Stimulated activated CD4-positive, alpha-beta T cell treated with anti-CD3 and anti-CD28 coated beads, Interleukin-4, amount 100 ng/mL, for 1 hour (primary cell): ENCODE measurements at places on chromosomes 4 and X.

- no peak for DNase-seq
These were observed 72.1 kb downstream of the HTRA3 start for GRCh38 chr4:8341691-8342090.

DNA sequence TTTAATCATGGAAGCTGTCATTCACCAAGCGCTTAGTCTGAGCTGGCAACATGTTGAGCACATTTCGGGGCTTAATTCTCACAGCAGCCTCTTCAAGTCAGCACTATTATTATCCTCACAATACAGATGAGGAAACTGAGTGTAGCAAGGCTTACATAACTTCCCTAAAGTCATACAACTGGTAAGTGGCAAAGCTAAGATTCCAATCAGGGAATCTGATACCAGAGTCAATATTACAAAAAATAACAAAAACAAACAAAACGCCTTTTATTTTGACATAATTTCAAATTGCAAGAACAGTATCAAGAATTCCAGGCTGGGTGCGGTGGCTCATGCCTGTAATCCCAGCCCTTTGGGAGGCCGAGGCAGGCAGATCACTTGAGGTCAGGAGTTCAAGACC is 120.4 kb upstream of the DUSP21 start:
- no peak for DNase-seq

DNA sequence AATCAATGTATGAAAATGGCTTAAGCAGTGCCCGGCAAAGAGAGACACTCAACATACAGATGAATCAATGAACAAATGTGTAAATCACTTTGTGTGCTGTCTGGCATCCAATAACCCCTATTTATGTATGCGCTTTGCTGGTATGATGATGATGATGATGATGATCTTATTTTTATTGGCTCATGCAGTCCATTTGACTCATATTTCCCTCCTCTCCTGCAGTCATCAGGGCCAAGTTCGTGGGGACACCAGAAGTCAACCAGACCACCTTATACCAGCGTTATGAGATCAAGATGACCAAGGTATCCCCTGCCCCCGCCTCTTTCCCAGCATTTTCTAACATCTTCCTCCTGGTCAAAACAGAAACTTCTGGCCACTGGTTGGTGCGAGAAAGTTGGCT is 2.5 kb downstream of the TIMP1 start:
- no peak for DNase-seq

DNA sequence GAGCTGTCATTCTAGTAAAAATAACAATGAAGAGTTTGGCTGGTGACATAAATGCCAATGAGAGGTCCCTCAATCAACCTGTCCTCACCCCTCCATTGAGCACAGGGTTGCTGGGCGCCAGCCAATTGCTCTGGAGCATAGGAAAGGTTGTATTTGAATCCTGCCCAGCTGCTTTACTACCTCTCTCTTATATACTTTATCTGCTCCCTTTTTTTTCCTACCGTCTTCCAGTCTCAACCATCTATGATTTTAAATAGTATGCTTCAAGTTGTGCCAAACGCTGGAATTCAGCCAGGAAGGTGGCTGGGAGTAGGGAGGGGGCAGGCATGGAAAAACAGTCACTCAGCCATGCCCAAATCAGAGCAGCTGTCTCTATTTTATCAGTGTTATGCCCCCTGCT is 153.8 kb downstream of the NR3C2 start:
- no peak for DNase-seq

GRCh38 chrX:63985906-63986305 is 200.9 kb upstream of the ARHGEF9 start:
- DNase-seq: no peak

DNA sequence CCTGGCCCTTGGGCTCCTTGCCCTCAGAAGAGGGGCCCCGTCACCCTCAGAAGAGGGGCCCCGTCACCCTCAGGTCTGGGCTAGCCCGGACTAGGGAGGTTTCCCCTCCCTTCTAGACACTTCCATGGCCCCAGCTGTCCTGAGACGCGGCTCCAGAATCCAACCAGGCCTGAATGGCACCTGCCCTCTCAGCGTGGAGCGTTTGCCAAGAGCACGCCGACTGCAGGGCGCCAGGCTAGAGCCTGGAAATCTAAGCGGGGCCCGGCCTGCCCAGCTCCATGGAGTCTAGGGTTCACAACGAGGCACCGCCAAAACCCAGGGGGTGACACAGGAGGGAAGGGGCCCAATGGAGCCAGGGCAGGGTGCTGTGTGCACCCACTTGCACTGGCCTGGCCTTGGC is 7.8 kb upstream of the ATP2B3 start:
- no peak for DNase-seq

DNA sequence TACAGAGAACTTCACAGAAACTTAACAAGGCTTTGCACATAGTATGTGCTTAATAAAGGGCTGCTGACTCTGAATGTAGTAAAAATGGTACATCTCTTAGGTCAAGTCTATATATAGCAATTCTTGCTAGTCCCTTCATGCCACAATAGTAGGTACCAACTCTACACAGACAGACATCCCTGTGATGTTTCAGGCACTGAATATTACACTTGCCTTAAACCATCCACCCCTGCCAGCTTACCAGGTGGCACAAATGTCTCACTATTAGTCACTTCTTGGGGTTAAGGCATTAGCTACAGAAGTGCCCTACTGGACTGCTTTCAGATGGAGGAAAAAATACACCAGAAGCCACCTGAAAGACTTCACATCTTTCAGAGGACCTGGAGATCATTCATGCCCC is 86.3 kb upstream of the CITED1 start:
- no peak for DNase-seq

GRCh38 chr4:146243141-146243882 is 29.0 kb downstream of the REELD1 start:
- peak; percentile 70 for DNase-seq

DNA sequence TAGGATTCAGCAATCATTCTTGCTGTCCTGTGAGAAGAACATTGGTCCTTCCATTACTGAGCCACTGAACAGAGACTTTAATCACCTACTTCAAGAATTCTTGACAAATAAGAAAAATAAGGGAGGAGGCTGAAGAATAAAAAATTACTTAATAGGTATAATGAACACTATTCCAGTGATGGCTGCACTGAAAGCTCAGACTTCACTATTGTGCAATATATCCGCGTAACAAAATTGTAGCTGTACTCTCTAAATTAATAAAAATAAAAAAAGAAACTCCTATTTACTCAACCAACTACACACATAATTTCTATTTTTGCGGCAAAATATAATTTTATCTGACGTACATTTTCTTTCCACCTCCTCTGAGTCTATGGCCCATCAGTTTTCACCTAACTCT is 2441.0 kb downstream of the PCDH7 start:
- no peak for DNase-seq

GRCh38 chrX:115940888-115941332 is 229.6 kb upstream of the AGTR2 start:
- DNase-seq: no peak

DNA sequence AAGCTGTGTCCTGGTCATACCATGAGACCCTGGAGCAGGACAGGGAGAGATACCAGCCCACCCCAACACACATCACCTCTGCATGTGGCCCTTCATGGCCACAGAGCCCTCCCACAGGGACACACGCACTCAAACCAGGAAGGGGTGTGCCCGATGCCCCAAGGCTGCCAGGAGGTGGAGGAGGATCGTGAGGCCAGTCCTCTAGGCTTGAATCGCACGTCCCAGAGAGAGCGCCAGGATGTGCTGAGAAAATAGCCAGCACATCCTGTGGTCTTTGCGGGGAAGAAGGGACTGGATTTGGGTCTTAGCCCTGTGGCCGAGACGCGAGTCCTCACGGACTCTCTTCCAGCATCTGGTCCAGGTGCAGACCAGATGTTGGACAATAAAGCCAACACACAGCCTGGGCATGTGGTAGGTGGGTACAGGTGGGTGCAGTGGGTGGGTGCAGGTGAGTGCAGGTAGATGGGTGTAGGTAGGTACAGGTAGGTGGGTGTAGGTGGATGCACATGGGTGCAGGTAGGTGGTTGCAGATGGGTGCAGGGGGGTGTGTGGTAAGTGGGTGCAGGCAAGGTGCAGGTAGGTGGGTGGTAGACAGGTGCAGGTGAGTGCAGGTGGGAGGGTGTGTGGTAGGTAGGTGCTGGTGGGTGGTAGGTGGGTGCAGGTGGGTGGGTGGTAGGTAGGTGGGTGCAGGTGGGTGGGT is 94.3 kb upstream of the AFAP1 start:
- DNase-seq: no peak

DNA sequence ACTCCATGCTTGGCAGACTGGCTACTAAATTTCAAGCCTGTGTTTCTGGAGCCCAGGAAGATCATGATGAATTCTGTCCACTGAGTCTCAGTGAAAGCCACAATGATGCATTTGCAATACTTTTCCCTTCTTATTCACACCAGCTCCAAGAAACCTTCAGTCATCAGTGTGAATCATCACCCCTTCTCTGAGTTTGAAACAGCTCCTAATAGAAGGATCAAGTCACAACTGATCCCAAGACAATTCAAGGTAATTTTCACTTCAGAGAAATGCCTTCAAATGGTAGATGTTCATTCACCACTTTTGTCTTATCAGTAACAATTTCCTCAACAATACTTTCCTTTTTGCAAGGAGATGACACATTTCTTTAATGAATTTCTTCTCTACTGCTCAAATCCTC is 257.4 kb downstream of the NLGN4X start:
- DNase-seq: no peak

DNA sequence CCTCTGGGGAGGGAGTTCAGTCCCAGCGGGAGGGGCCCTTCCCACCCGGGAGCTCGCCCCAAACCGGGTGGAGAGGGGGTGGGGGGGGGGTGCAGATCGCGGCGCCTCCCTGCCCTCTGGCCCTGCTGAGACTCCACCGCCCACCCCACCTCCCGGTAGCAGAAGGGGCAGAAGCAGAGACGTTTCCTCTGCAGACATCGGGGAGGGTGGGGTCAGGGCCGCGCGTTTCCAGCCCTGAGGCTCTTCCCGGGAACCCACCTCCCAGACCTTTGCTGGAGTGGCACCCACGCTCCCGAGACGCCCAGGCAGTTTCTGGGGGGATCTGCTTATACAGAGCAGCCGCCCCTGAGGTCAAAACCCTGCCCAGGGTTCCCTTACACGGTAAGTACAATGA is 30.2 kb downstream of the CPLX1 start:
- DNase-seq: no peak

GRCh38 chrX:42117318-42117717 is 194.0 kb upstream of the CASK start:
- no peak for DNase-seq

- DNase-seq: no peak
These were observed 45.1 kb downstream of the ADGRL3 start for GRCh38 chr4:61245069-61245714.

DNA sequence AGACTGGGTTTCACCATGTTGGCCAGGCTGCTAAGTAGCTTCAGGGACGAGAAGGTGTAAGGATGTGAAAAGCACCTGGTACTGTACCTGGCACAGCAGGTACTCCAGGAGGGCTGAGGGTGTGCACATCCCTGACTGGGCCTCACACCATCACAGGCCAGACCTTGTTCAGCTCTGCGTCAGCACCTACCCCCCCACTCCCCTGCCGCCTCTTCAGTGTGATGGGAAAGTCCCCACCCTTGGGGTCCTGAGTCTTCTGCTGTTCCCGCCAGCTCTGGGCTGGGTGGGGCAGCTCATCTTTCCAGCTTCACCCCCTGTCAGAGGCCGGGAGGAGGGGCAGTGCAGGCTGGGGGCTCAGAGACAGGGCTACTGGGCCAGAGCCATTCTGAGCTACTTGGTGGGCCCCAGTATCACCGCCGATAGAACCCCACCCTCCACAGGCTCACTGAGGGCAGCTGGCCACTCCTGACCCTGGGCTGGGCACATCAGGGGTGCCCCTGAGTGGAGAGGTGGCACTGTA is 6.7 kb upstream of the SH3BP2 start:
- DNase-seq: peak; percentile 78

- no peak for DNase-seq
These were observed 12.3 kb downstream of the MSX1 start for GRCh38 chr4:4871573-4872313.

DNA sequence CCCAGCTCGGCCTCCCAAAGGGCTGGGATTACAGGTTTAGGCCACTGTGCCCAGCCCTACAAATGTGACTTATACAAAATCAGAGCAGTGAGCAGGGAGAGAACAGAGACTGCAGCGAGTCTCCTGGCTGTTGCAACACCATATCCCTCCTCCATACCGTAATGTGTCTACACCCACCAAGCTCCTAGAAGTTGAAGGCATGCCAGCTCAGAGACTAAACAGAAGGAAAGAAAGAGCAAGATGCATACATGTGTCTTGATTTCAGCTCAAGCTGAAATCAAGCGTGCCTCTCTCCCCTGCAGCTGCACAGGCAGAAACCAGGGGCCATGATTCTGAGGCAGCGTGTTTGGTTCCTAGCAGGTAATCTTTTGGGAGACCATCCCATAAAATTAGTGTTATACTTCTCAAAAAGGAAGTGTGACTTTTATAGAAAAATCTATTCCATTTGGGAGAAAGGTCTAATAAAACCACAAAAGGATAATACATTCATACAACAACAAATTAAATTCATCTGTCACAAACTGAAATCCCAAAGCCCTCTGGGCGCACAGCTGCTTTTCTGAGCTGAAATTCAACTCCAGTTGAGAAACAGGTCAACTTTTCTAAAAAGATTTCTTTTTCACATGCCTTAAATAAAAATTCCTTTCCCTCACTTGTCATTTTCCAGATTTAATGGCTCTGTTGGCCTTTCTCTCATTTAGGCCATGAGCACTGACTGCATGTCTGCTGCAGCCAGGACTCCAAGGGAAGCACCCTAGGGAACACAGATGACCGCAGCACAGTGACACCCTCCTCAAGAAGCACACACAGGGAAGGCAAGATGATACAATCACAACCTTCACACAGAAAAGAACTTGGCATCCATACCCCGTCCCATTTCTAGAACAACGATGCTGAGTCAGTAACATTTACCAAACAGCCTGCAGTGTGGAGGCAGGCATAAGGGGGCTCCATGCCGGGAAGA is 34.4 kb downstream of the AFAP1 start:
- DNase-seq: no peak

- no peak for DNase-seq
These were observed 63.2 kb downstream of the QDPR start for GRCh38 chr4:17448689-17449088.

GRCh38 chr4:169573889-169574288 is 38.5 kb downstream of the NEK1 start:
- no peak for DNase-seq

- no peak for DNase-seq
These were observed 30.0 kb downstream of the ITM2A start for GRCh38 chrX:79336869-79337815.
